ENCODE measurements at places on chromosomes 12 and 14. TPM values are rescaled to one million over a fixed set of nuclear protein-coding genes. Genes with fewer than 3 reads are reported as not detected.

DNA sequence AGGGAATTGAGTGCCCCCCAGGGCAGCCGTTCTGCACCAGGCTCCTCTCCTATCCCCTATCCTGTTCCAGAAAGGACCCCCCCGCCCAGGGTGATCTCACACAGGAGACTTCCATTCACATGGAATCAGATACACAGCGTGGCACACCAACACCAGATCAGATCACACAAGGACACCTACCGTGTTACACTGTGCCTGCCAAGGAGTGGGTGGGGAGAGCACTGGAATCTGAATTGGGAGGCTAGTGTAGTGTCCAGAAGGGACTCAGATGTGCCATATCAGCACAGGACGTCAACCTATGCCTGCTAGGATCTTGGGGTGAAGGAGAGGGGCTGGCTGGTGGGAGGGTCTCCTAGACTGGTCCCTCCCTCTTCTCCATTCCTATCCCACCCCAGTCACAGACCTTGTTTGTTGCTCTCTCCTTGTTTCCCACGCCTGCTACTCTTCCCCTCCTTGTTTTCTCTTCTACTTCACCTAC, 2.3 kb downstream of the PTMS start:
- DNase-seq, result no peak

The FBLN5 gene
- 9.9 TPM for total RNA-seq

The LRP1-AS gene
- not detected for total RNA-seq

The PMEL gene
- total RNA-seq, result 0.20 TPM

The KCNMB4 gene
- total RNA-seq, result 1.5 TPM

GRCh38 chr14:69581316-69581935, 6.8 kb upstream of the CCDC177 start:
- no peak for DNase-seq

The PLBD1 gene
- 0.57 TPM for total RNA-seq

DNA sequence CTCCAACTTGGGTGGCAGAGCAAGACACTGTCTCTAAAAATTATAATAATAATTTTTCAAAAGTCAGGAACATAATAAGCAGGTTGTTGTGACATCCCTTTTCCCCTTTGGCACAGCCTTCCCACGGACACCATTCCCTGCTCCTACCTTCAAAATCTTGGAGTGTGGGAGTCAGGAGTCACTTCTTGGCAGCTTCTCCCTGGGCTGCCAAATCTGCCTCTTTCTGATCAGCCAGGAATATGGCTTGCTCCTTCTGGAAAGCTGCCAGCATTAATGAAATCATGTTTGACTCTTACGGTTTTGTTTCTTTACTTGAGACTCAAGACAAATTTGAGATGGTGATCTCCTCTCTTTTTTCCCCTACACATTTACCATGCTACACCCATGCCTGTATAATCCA, 391.4 kb upstream of the SYT1 start:
- DNase-seq, result no peak

DNA sequence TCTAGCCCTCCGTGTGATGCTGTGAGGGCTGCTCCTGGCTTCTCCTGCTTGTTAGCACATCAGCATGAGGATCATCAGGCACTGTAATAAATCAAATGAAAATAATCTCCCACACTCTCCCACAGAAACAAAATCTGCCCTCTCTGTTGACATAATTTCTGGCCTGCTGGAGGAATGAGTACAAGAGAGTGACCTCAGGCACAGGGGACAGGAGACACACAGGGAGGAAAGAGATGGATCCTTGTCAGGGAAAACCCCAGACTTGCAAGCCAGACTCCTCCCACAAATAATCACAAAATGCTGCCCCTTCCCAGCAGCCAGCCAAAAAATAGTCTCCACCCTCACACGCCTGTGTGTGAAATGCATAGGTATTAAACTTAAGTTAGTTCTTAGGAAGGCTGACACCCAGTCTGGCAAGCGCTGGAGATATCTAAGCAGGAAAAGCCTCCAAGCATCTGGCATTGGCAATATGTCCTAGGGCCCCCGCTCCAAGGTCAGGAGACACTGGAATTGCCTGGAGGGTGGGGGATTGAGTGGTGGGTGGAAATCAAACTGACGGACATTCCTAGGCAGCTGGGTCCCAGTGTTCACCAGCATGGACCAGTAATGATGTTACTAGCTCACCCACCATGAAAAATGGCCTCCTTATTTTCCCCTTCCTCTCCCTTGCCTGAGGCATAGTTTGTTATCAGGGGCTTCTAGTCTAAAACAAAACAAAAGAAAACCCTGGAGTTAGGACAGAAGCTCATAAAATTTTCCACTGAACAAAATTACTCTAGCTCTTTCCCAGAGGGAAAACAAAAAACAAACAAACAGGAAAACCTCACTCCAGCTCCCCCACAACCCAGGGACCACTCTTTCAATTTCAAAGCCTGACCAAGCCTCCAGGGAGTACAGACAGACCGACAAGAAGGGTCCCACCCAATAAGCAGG, 22.0 kb downstream of the SMUG1 start:
- no peak for DNase-seq

DNA sequence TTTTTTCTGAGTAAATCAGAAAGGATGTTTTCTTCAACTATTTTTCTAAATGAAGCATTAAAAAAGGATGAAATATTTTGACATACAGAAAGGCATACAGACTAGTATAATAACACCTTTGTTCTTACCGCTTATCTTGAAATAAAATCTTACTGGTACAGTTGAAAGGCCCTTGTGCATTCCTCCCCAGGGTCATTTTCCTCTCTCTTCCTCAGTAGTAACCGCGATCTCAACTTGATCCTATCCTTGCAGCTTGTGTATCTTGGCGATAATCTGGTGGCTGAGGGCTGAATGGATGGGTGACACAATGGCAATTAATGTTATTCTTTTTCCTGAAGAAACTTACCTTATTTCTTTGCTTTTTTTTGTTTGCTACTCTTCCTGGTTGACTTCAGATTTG, 18.5 kb downstream of the GAS2L3 start:
- DNase-seq, result no peak

DNA sequence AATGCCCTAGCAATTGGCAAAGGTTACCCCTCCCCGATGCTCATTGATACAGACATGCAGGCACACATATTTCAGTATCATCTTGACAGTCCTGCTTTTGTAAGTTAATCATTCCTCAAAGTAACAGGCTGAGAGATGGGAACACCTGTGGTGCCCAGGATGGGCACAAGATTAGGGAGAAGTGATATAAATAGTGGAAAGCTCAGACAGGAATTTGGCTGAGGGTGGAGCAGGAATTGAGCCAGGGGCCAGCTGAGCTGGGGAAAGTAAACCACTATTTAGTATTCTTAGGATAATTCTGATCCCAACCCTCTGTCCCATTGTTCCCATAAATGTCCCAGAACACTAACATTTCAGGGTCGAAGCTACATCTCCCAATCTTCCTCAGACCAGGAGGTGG, 38.3 kb downstream of the DAO start:
- DNase-seq, result no peak

DNA sequence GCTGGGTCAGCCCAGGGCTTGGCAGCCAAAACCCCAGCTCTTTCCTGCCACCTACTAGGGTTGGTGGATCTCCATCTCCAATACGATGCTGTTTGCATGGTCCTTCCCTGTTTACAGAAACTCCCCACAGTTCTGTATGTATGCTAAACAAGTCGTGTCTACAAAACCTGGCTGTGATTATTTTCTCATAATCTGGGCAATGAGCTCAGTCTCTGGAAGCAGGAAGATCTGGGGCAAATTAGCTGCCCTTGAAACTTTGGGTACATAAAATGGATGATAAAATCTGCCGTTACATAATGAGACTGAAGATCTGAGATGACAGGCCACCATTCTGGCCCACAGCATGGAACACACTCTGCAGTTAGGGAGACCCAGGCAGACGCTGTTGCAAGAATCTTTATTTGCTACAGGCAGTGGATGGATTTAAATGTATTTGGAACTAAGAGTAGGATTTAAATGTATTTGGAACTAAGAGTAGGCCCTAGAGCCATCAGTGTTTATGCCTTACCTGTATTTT, 31.7 kb downstream of the ACADS start:
- no peak for DNase-seq

The SLC25A21 gene
- not detected for total RNA-seq

- DNase-seq, result no peak
Measured at GRCh38 chr12:9961106-9961505, 10.1 kb upstream of the CLEC12A start.

GRCh38 chr12:121964813-121965643, 46.6 kb downstream of the CFAP251 start:
- DNase-seq, result no peak

- no peak for DNase-seq
Measured at GRCh38 chr14:105538481-105539049, 12.2 kb downstream of the TMEM121 start.

The CD163 gene
- 0.79 TPM for total RNA-seq

The ART4 gene
- total RNA-seq, result not detected

- no peak for DNase-seq
Measured at GRCh38 chr12:120263748-120264085, 1.8 kb downstream of the PXN start.

The NGB gene
- not detected for total RNA-seq

The CFAP54 gene
- total RNA-seq, result 0.60 TPM

The DENND5B gene
- 0.75 TPM for total RNA-seq

The KRT5 gene
- total RNA-seq, result not detected

DNA sequence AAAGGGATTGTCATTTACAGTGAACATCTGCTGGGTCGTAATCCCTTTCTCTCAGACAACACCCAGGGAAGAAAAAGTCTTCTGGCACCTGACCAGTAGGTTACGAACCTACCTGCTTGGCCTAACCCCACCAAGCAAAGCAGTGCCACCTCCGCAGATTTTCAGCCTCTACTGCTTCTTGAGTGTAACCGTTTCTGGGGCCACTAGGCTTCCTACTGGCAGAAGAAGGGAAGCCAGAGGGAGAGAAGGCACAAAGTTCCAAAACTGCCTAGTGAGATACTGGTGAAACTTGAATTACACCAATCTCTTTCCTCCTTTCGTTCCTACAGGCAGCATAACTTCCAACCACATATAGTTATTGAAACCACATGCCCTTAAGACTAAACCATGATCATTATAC, 383.6 kb downstream of the BCAT1 start:
- no peak for DNase-seq

DNA sequence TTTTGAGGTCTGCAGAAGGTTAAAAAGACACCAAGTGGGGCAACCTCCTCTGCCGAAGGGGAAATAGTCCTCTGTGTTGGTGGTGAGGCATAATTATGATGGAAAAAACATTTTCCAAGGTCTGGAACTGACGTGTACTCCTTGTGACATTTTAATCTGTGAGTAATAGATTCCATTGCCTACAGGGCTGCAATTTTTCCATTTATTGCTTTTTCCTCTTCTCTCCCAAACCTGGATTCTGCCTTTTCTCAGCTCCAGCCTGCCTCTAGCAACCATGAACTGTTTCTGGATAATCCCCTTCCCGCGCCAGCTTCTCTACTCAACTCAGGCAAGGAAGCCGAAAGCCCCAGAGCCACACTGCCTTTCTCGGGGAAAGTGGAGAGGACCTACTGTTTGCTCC, 230.1 kb upstream of the PLXNC1 start:
- DNase-seq, result no peak

- no peak for DNase-seq
Measured at GRCh38 chr14:64864258-64864657, 15.4 kb downstream of the SPTB start.

The PRIMA1 gene
- total RNA-seq, result not detected

DNA sequence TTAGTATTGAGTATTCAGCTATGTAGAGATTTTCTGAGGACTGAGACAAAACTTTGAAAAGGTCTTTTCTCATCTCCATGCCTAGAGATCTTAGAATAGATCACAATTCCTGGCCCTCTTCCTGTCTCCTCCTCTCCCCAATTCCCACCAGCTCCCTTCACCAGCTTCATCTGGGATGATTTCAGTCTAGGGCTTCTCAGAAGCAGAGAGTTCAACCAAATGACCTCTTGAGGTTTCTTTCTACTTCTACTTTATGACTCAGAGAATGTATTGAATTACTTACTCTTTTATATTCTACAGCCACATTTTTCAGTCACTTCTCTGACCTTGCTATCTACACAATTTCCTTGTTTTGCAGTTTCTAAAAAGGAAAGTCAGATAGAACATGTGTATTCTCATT, 19.4 kb upstream of the SNX6 start:
- no peak for DNase-seq

The IAPP gene
- total RNA-seq, result not detected

The PMCH gene
- total RNA-seq, result not detected

- no peak for DNase-seq
Measured at GRCh38 chr12:977156-977555, 13.9 kb upstream of the ERC1 start.

DNA sequence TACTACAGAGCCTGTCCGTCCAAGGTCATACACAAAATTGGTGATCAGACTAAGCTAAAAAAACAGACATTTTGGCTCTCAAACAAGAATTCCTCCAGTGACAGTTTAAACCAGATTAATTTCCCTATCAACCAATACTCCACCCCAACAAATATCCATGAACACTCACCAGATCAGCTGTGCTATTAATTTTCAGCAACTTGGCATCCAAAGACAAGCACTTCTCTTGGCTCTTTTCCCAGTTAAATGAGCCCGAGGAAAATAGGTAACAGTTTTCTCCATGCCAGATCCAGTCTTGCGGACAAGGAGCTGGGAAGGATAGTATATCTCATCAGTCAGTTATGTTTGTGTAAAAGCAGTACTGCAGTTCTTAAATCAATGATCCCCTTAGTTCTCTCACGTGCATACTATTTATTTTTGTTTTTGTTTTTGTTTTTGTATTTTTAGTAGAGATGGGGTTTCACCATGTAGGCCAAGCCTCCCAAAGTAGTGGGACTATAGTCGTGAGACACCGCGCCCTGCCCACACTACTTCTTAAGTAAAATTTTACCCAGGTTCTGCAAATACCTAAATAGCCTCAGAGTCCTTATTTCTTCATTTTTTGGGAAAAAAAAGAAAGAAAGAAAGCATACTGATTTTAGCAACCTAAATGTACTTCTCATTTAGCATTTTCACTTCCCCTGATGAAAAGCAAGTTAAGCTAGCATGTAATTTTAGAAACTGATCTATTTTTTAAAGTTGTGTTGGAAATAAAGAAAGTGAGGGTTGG, 11.1 kb downstream of the OLR1 start:
- DNase-seq, result no peak

The FOS gene
- total RNA-seq, result 2,103 TPM

DNA sequence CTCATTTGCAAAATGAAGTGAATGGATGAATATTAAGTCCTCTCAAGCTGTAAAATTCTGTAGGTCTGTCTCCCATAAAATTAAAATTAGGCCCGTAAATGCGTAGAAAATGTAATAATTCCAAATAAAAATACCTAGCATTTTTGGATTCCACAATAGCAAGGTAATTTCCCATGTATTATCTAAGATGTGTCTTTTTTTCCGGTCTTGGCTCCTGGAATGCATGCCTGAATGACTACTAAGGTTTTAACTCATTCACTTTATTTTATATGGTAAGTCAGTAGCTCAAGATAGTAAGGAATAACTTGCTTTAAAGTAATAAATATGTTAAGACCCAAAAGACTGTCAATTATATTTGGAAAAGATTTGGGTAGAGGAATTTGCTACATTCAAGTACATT, 11.1 kb downstream of the TXNRD1 start:
- DNase-seq, result no peak

DNA sequence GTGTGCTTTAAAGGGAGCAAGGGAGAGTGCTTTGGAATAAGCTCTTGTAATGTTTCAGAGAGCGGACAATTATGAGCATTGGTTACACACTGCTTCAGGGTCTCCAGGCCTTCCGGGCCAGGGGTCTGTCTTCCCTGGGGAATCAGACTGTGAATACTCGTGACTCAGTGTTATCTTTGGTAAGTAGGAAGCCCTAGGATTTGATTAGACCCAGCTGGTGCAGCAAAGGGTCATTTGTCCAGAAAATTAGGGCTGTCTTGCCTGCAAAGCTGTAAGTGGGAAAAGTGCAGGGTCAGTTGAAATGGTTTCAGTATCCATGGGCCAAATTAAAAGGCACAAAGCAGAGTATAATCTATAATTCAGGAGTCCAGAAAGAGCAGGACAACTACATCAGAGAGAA, 475.6 kb downstream of the MED13L start:
- DNase-seq, result no peak

Measured in T-cell (primary cell).